ENCODE measurements at places on chromosomes 5 and 9.

DNA sequence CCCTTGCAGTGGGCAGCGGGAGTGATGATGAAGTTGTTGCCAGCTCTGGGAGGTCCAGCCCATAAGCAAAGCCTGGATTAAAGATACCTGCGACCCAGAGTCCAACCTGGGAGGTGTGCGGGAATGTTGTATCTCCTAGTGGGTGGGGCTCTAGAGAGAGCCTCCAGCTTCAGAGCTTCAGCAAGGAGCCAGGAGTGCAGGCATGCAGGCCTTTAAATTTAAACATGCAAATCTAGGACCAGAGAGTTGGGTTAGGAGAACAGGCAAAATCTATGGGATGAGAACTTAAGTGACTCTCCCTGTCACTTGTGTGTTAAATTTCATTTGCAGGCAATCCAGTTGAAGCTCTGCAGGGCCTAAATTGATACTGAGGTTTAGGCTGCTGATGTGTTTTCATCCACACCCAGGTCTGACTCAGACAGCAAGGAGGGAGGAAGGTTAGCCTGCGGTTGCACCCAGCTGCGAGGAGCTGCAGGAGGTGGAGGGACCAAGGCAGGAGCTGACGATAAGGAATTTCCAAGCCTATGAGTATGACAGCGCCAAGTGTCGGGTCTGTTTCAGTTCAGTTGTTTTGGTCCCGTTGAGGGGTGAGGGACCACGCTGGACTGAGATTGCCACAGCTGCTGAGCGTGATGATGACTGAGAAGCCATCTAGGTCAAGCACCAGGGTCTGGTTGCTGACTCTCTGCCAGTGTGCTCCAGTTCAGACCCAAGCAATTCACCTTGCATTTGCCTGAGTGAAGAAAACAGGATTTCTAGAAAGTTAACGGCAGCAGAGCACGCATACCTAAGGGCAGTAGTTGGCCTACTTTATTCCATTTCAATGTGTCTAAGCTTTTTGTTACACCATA lies 243.0 kb downstream of the ICE1 start:
- no peak for DNase-seq

DNA sequence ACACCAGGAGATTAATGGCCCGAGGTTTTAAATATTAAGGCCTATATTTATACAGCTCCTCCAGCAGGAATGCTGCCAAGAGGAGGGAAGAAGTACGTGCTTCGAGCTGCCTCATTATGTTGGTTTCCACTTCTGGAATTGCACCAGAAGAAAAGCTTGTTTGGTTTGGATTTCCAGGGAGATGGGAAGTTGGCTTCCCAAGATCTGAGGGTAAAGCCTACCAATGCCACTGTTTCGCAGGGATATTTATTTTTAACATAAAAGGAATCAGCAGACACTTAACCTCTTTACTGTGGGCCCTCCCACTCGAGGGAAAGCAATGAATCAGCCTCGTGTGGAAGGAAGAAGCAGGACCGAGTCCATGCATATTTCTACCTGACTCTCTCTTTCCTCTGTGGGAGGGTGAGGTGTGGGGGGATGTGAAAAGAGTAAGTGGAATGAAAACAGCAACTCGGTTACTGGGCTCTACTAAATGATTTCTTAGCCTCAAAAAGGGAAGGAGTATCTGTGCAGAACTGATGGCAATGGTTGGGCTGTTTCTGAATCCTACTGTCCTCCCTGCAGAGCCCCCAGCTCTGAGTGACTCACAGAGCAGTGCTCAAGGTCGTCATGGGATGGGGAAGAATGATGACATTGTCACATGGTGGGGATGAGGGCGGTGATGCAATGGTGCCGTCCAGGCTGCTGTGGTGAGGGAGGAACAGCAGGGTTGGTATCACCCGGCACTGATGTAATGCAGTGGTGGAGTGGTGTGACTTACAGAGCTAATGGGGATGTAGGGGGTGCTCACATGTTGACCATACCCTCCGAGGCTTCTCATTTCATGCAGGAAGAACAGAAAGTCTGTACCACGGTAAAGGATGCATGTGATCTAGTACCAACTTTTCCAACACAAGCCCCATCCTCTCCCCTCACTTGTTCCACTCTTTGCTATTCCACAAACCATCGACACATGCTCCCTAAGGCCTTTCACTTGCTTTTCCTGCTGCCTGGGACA lies 215.0 kb upstream of the PANK3 start:
- DNase-seq, result no peak

- no peak for DNase-seq
Measured at GRCh38 chr9:137547687-137548543, 2.3 kb downstream of the PNPLA7 start.

DNA sequence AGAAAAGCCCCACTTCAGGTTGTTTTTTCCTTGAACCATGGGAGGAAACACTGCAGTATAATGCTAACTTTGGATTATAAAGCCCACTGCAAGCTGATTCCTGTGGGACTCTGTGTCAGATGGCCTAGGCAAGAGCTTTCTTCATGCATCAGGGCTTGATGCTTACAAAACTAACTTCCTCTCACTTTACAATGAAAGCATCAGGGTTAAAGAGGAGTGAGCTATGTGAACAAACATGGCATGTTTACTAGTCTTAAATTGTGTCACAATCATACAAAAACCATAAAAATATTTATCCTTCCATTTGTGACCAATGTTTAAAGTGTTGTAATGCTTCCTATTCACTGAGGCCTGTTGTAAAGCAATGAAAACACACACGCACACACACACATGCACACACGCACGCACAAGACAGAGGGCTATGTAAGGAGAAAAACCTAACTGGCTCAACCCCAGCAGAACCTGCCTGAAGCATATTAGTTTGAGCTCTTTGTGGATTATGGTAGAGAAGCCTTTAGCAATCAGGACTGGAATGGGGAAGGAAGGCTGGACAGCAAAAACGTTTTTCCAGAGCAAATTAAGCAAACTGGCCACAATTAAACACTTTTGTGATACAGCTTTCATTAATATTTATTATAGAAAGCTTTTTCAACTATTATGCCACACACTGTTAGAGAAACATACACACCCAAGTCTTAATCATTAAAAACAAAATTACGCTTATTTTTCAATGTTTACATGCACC lies 122.2 kb downstream of the AUH start:
- no peak for DNase-seq

GRCh38 chr9:109449036-109449798 lies 48.9 kb downstream of the PTPN3 start:
- DNase-seq, result no peak

- no peak for DNase-seq
Measured at GRCh38 chr5:146789712-146790653, 88.6 kb downstream of the PPP2R2B start.

DNA sequence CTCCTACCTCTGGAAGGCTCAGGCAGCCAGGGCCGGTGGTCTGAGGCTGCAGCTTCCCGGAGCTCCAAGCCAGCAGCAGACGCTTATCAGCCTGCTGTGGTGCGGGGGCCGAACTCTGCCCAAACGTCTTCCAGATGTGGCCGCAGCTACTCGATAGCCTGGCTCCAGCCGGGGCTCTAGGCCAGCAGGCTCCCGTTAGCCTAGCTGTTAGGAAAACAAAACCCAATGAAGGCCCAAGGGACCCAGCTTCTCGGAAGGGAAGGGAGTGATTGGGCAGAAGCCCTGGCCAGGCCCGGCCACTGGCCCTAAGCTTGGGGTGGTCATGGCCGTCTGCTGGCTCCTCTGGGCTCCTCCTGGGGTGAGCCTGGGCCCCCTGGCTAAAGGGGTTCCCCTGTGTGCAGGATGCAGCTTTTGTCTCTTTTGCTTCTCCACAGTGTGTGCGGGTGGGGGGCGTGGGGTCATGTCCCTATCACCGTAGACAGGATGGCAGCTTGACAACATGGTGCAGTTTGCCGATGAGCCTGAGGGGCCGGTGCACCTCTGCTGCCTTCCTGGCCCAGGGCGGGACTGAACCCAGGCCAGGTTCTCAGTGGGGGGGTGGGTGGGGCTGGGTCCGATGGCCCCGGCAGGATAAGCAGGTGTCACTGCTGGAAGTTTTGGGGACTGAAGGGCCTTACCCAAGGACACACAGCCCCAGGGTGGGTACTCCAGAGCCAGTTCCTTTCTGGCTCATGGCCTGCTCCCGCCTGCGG lies 18.7 kb downstream of the MYMK start:
- DNase-seq, result no peak

DNA sequence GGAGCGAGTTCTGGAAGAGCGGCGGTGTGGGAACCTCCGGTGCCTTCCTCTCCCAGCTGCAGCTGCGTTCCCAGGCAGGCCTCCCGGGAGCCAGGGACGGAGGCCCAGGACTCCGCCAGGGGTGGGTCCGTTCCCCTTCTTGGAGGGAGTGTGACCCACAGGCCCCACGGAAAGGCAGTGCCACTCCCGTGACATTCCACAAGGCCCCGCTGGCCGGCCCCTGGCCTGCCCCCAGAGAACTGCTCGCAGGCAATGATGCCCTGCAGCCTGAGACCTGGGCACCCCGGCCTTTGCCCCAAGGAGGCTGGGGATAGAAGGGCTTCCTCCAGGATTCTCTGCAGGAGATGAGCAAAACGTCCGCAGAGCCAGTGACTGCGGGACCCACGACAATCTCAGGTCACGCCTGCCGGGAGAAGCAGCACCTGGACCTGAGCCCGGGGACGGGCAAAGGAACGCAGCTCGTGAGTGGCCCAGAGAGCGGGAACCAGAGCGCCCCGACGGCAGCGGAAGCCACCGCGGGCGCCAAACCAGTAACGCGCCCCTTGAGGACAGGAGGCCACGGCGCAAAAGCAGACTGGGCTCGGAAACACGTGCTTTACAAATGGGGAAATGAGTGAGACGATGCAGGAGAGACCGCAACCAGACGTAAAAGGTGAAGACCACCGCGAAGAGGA lies 9.3 kb downstream of the OBP2B start:
- no peak for DNase-seq

DNA sequence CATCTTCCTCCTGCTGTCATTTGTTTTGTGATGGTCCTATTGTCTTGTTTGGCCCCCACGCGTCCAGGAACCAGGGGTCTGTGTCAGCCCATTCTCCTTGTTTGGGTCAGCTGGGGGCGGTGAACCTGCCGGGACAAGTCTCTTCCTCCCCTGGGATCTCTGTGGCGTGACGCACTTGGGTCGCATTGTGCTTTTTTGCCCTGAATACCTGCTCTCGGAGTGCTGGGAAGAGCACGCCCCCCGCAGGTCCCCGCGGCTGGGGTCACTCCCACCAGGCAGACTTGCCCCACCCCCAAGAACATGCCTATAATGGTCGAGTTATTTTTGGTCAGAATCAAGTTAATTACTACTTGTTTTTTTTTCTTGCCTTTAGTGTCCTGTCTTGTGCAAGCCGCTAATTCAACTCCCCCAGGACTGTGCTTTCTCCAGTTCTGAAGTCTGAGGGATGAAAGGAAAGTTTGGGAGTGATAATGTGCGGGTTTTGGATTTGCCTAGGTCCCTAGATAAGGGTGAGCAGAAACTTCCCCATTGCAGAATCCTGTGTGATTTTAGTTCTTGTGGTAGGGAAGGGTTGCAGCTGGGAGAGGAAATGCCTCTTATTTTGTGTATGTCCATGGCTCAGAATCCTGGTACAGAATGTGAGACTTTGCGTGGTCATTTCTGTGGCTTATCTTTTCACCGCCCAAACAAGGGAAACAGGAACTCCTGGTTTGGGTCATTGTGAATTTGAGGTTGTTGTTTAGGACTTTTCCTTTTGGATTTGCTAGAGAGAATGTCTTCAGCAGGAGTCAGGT lies 789 bp downstream of the ACER2 start:
- peak; percentile 47 for DNase-seq

DNA sequence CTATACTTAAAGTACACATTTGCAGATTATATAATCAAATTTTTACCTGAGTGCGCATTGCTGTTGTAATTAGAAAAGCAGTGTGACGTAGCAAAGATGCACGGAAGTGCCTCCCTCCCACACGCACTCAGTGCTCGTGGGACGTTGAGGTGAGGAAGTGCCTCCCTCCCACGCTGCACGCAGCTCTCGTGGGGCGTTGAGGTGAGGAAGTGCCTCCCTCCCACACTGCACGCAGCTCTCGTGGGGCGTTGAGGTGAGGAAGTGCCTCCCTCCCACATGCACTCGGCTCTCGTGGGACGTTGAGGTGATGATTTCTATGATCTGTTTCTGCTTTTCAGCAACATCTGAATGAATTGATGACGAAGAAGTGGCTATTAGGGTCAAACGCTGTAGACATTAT lies 21.0 kb downstream of the EXOC3 start:
- DNase-seq, result no peak

GRCh38 chr5:76163111-76163628 lies 80.0 kb downstream of the SV2C start:
- DNase-seq, result no peak

DNA sequence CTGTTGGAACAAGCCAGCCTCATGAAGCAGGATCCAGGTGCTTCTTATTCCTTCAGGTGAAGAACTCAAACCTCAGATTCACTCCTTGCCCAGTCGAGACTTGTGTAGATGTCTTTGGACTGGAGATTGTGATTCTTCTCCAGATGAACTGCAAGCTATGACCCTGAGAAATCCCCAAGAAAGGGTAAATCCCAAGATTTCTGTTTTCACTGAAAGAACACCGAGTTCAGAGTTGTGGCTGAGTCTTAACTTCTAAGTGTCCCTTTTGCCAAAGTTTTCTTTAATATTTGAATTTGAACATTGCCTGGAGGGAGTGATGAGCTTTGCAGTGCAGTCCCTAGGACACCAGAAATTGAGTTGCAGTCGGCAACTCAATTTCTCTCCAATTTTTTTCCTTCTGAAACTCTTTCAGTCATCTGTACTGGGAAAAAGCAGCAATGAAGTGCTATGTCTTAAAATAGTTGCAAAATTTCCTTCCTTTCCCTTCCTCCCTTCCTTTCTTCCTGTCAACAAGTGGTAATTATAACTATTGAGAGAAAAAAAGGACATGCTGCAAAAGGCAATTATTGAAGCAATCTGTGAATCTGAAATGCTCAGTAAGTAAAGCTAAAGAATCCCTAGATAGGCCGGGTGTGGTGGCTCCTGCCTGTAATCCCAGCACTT lies 56.1 kb downstream of the ANKRD55 start:
- DNase-seq, result no peak

GRCh38 chr5:58776559-58776958 lies 193.7 kb downstream of the RAB3C start:
- no peak for DNase-seq

DNA sequence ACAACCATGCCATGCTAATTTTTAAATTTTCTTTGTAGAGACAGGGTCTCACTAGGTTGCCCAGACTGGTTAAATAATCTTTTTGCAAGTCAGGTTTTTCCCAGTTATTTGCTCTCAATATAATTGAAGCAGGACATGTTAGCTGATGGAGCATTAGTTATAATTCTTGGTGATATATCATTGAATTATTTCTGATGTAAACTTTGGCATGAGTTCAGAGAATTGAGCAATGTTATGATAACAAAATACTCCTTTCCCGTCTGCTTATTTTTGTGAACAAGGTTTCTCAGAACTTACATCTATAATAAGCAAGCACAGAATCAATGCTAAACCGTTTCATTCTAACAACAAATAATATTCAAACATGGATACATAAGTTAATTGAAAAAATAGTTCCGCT lies 37.8 kb downstream of the BHMT start:
- no peak for DNase-seq

DNA sequence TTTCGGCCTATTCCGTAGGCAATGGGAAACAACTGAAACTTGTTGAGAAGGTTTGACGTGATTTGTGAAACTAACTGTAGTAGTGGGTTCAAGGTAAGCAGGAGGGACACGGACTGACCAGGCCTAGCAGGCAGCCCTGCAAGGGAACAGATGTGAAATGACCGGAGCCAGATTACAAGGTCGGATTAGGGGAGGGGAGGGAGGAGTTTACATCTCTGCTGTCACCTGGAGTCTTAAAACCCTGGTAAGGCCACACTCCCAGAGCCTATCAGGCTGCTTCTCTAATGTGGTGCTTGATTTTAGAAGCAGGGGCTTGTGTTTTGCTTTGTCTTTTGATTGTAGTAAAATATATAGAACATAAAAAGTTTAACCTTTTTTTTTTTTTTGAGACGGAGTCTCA lies 3.5 kb upstream of the SPTAN1 start:
- no peak for DNase-seq
